ENCODE measurements at places on chromosomes 3 and 15. TPM values are rescaled to one million over a fixed set of nuclear protein-coding genes. Genes with fewer than 3 reads are reported as not detected.

DNA sequence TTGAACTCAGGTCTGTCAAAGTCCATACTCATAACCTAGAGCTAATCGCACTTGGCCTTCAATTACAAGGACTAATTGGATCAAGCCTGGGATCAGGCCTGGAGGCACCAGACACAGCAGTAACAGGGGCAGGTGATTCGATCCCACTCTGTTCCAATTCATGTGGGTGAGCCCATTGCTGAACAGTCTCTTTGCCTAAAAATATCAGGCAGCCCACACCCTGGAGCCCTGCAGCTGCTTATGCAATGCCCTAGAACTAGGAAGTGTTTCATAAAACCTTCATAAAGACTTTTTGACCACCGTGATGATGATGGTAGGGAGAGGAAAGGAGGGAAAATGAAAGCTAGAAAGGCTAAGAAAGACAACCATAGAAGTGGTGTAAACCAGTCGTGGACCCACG is 47.8 kb upstream of the NEO1 start:
- no peaks in the 10 kb centered on the region for H3K4me1 ChIP-seq
- H3K27ac ChIP-seq: no peak overlapping the region
- no peaks in the 10 kb centered on the region for H3K27me3 ChIP-seq
- H3K36me3 ChIP-seq: no peaks in the 10 kb centered on the region
- no peak for DNase-seq
- no peak overlapping the region for H3K4me3 ChIP-seq

DNA sequence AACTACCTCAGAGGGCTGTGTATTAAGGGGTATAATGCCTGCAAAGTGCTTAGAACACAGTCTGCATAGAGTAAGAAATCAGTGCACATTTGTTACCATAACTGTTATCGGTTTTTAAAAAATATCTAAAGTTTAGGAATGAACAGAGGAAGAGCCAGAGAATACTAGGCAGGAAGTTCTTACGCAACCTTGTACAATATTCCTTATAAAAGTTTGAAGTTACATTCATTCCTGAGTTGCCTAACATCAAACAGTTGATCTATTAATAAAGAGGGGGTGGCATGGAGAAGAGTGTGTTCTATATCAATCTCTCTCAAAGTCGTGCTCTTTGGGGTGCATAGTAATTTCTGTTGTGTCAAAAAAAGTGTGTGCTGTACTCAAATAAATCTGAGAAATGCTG is 22.0 kb upstream of the PHLDB2 start:
- no peak overlapping the region for H3K4me3 ChIP-seq
- H3K4me1 ChIP-seq: no peaks in the 10 kb centered on the region
- no peak for DNase-seq

- H3K27me3 ChIP-seq: no peaks in the 10 kb centered on the region
- peak overlapping the region; percentile 23 for H3K27ac ChIP-seq
- H3K36me3 ChIP-seq: no peaks in the 10 kb centered on the region
- peak; percentile 2 for DNase-seq
- H3K4me1 ChIP-seq: no peaks in the 10 kb centered on the region
- H3K4me3 ChIP-seq: no peak overlapping the region
These were observed 20.9 kb downstream of the OSBPL10 start for GRCh38 chr3:31959951-31960792.

- no peaks in the 10 kb centered on the region for H3K27me3 ChIP-seq
- H3K27ac ChIP-seq: no peak overlapping the region
- no peaks in the 10 kb centered on the region for H3K36me3 ChIP-seq
- DNase-seq: no peak
These were observed 74.0 kb upstream of the SAMMSON start for GRCh38 chr3:69925506-69925905.

DNA sequence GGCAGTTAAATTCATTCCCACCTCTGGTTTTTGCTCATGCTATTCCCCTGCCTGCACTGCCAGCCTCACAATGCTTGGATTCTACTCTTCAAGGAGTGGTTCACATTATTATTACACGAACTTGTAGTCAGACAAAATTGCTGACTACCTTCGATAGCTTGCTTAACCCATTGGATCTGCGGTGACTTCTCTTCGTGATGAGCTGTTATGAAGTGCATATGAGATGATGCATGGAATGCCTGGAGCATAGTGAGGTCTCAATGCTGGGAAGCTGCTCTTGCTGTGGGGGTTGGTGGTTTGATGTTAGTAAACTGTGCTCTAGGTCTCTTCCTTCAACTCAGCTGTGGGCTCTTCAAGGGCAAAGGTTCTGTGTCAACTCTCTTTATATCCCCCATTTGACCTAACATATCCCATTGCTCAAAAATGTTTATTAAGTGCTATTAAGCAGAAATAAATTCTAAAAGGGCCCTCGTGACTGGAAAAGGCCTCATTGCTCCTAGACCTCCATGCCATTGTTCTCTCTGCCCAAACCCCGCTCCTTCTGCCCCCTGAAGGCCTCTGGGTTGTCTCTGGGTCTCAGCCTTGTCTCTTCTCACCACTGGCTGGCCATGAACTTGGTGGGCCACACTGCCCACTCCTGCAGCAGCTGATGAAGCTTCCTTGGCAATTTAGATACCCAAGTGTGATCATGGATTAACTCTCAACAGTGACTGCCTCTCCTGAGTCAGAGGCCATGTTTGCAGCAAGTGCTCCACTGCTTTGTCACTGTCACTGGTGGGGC is 4.5 kb upstream of the SLCO2A1 start:
- H3K27me3 ChIP-seq: peaks cover 4% of the 10 kb centered on the region
- H3K4me1 ChIP-seq: peaks cover 4% of the 10 kb centered on the region
- H3K4me3 ChIP-seq: no peak overlapping the region
- H3K36me3 ChIP-seq: no peaks in the 10 kb centered on the region

Gene CAV3
- total RNA-seq: not detected

Gene CCK
- total RNA-seq: not detected

Gene RLBP1
- total RNA-seq: not detected

Gene SKOR1
- total RNA-seq: 0.19 TPM

Measured in colonic mucosa (tissue), 4 donors.